Ovary (tissue), 10 donors: ENCODE measurements at places on chromosomes 4 and X. TPM values are rescaled to one million over a fixed set of nuclear protein-coding genes. Genes with fewer than 3 reads are reported as not detected.

Gene RADX
- polyA plus RNA-seq: 7.1 TPM

Gene INPP4B
- polyA plus RNA-seq: 10.7 TPM

Gene CTSO
- 20.6 TPM for polyA plus RNA-seq

Gene CDS1
- 4.3 TPM for polyA plus RNA-seq

Gene KIF4A
- polyA plus RNA-seq: 0.90 TPM

Gene CISD2
- 27.1 TPM for polyA plus RNA-seq

Gene MUC7
- polyA plus RNA-seq: not detected

Gene FGF2
- 9.4 TPM for polyA plus RNA-seq
